IPS DF 6.9 (cell line): ENCODE measurements at places on chromosomes 5 and 9.

- no peaks in the 10 kb centered on the region for H3K4me1 ChIP-seq
- DNase-seq: no peak
- no peak overlapping the region for H3K4me3 ChIP-seq
These were observed 4.3 kb upstream of the SURF6 start for GRCh38 chr9:133340256-133340655.

DNA sequence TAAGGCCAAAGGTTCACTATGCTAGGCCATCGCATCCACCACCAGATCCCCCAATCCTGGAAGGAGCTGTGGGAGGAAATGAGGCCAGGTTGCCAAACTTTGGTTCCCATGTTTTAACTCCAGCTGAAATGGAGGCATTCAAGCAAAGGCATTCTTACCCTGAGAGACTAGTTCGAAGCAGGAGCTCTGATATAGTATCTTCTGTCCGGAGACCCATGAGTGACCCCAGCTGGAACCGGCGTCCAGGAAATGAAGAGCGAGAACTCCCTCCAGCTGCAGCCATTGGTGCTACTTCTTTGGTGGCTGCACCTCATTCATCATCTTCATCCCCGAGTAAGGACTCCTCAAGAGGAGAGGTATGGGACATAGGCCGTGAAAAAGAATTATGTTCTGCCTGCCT lies 75.6 kb downstream of the GAPVD1 start:
- DNase-seq: no peak
- H3K4me1 ChIP-seq: no peaks in the 10 kb centered on the region
- H3K27ac ChIP-seq: no peak overlapping the region
- peaks cover 6% of the 10 kb centered on the region; the same call in 1 of the 2 replicates for H3K36me3 ChIP-seq
- no peak overlapping the region for H3K4me3 ChIP-seq

DNA sequence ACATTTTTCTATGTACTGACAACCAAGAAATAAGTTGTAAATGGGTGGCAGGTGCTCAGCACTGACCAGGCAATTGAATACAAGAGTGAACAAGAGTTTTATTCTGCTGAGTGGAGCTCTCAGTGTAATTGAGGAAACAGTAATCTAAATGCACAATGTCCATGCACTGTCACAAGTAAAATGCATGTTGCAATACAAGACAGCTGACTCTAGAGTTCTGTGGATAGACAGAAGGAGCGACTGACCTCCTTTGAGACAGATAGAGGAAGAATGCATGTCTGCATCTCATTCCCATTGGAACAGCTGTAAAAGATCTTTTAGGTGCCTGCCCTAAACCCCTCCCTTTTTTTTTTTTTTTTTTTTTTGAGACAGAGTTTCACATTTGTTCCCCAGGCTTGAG lies 299.0 kb downstream of the FBXL7 start:
- H3K4me3 ChIP-seq: no peak overlapping the region
- H3K36me3 ChIP-seq: no peaks in the 10 kb centered on the region
- no peak for DNase-seq
- no peaks in the 10 kb centered on the region for H3K4me1 ChIP-seq
- H3K27me3 ChIP-seq: no peaks in the 10 kb centered on the region

GRCh38 chr9:126169736-126170135 lies 156.9 kb upstream of the MVB12B start:
- no peak for DNase-seq
- no peak overlapping the region for H3K27ac ChIP-seq
- H3K4me3 ChIP-seq: no peak overlapping the region
- no peaks in the 10 kb centered on the region for H3K4me1 ChIP-seq
- H3K27me3 ChIP-seq: no peaks in the 10 kb centered on the region

- no peak overlapping the region for H3K27ac ChIP-seq
- H3K4me1 ChIP-seq: 0 out of 2 replicates have a peak, but pooled peaks cover 2% of the 10 kb centered on the region
- no peak for DNase-seq
- H3K4me3 ChIP-seq: no peak overlapping the region
- H3K27me3 ChIP-seq: no peaks in the 10 kb centered on the region
- H3K36me3 ChIP-seq: no peaks in the 10 kb centered on the region
These were observed 116.6 kb upstream of the BNC2 start for GRCh38 chr9:16987026-16987425.

- H3K27me3 ChIP-seq: no peaks in the 10 kb centered on the region
- H3K4me1 ChIP-seq: no peaks in the 10 kb centered on the region
These were observed 13.6 kb upstream of the RASA1 start for GRCh38 chr5:87254035-87254434.

DNA sequence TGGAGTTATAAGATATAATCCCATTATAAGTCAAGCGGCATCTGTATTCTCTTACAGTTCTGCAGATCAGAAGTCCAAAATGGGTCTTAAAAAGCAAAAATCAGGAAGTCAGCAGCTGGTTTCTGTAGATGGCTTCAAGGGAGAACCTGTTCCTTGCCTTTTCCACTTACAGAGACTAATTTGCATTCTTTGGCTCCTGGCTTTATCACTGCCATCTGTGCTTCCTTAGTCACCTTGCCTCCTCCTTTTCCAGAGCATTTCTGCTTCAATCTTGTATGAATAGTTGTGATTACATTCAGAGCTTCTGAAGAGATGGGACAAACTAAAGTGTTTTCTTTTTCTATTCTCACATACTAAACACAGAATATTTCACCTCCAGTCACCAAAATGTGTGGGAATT lies 647.3 kb upstream of the GRAMD2B start:
- no peak for DNase-seq
- H3K27me3 ChIP-seq: no peaks in the 10 kb centered on the region
- H3K27ac ChIP-seq: no peak overlapping the region
- no peaks in the 10 kb centered on the region for H3K4me1 ChIP-seq
